ENCODE measurements at places on chromosomes 1 and 21.

DNA sequence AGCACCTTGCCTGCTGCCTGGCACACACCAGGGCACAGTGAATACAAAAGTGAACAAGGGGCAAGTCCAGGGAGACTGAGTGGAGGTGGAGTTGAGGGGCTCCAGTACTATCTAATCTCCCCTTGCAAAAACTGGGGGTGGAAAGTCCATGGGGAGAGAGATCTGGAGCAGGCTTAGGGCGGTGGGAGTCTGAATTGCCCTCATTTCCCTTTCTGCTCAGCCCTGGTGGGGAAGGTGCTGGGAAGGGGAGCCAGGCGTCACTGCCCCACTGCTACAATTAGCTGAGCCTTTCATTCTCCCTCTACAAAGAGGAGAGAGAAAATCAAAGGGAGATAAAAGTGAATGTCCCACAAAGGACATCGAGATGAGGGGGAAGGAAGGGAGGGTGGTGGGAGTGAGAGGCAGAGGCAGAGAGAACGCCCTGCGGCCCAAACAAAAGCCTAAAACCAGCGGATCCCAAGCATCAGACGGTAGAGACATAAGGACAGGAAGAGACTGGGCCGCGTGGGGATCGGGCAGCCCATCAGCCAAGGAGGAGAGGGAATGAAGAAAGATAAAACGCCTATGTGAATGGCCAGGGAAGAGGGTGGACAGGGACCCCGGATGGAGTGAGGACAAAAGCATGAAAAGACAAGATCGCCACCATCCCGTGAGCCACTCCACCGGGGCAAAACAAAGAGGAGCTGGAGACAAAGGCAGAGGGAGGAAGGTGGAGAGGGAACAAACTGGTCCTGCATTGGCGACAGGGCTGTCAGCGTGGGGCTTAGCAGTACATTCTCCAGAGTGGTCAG is 46.8 kb upstream of the SOX13 start:
- no peak for DNase-seq

DNA sequence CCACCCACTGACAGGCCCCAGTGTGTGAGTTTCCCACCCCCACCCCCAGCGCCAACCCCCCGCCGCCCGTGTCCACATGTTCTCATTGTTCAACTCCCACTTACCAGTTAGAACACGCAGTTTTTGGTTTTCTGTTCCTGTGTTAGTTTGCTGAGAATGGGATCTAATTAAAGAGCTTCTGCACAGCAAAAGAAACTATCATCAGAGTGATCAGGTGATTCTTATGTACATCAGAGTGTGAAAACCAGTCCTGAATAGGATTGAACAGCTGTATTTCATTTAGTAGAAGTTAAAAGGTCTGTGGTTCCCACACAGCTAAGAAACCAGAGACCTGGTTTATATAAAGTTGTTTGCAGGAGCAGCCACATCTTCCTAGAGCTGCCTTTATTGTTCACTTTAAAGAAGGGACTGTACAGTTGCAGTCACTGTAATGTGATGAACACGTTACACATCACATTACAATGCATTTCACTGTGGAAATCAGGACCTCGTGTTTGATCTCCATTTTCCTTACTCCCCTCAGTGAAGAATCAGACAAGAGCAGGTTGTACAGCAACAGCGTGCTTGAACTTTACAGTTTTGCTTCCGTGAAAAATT is 1.2 kb downstream of the GBP6 start:
- no peak for DNase-seq

GRCh38 chr1:110639724-110640386 is 33.7 kb upstream of the KCNA2 start:
- no peak for DNase-seq

- no peak for DNase-seq
These were observed 10.6 kb downstream of the NASP start for GRCh38 chr1:45594412-45594811.

- no peak for DNase-seq
These were observed 124.6 kb upstream of the CAMK1G start for GRCh38 chr1:209458921-209459320.

- DNase-seq, result no peak
These were observed 14.8 kb upstream of the NCMAP start for GRCh38 chr1:24540906-24541710.

- no peak for DNase-seq
These were observed 34.7 kb upstream of the SNX27 start for GRCh38 chr1:151577173-151577572.

DNA sequence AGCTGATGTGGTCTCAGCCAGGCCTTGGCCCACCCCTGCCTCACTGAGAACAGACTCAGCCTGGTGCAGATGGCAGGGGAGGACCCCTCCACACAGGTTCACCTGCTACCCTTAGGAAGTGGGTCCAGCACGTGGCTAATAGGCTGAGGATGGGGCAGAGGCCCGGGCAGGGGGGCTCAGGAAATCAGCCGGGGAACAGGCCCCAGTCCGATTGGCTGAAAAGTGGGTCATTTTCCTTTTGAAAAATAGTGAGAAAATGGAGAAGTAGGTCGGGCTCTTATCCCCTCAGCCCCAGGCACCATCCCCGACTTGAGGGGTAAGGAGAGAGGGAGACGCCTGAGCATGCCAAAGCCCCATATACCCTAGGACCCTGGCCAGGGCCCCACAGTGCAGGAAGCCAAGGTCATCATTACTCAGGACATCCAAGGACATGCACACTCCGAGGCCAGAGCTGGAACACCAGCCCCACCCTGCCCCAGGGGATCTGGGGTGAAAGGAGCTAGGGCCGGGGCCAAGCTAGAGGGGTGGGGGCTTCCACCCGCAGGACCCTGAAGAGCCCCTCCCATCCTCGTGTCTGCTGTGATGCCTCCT is 11.0 kb downstream of the DLGAP3 start:
- DNase-seq, result no peak

- DNase-seq, result no peak
These were observed 307.2 kb downstream of the HHIPL2 start for GRCh38 chr1:222240536-222241181.

GRCh38 chr1:227316456-227316855 is 1.8 kb downstream of the CDC42BPA start:
- no peak for DNase-seq

DNA sequence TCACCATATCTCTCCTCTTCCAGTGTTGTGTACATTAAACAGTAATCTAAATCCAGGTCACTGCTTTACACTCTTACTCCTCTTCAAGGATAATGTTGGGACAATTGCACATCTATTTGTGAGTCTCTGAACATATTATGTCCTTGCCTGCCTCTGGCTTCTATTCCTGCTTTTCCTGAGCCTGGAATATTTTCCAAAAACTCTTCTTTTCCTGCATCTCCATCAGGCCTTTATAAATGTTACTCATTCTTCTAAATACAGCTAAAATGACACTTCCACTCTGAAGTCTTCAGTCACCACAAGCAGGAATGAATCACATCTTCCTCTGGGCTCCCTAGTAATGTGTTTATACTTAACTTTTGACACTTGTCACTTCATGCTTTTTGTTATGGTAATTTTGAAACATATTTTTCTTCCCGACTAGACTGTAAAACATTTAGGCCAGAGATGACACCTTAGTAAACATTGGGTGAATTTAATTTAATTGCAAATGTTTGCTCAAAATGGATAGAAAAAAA is 396.0 kb downstream of the LRRIQ3 start:
- DNase-seq, result no peak

DNA sequence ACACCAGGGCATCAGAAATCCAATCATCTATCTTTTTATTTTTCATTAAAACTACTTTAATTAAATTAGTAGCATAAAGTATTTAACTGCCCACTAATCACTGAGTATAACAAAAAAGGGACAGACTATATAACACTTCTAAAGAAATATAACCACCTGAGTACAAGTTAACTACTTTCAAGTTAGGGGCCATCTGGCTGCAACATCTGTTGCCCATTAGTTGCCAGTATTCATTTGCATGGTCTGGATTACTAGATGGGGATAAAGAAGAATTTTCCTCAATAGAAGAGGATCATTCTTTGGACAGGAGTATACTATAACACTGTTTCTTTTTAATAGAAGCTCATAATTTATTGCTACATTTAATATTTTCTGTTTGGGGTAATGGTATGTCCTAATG is 446.4 kb downstream of the AMY1C start:
- DNase-seq, result no peak

GRCh38 chr1:192574073-192574472 is 1.5 kb upstream of the RGS1 start:
- no peak for DNase-seq

GRCh38 chr1:221832617-221833016 is 90.7 kb upstream of the DUSP10 start:
- no peak for DNase-seq

GRCh38 chr1:175252561-175252960 is 60.0 kb upstream of the KIAA0040 start:
- no peak for DNase-seq

GRCh38 chr1:247104965-247105364 is 809 bp upstream of the ZNF669 start:
- DNase-seq, result no peak

- DNase-seq, result no peak
These were observed 8.3 kb downstream of the IL24 start for GRCh38 chr1:206905295-206906164.

DNA sequence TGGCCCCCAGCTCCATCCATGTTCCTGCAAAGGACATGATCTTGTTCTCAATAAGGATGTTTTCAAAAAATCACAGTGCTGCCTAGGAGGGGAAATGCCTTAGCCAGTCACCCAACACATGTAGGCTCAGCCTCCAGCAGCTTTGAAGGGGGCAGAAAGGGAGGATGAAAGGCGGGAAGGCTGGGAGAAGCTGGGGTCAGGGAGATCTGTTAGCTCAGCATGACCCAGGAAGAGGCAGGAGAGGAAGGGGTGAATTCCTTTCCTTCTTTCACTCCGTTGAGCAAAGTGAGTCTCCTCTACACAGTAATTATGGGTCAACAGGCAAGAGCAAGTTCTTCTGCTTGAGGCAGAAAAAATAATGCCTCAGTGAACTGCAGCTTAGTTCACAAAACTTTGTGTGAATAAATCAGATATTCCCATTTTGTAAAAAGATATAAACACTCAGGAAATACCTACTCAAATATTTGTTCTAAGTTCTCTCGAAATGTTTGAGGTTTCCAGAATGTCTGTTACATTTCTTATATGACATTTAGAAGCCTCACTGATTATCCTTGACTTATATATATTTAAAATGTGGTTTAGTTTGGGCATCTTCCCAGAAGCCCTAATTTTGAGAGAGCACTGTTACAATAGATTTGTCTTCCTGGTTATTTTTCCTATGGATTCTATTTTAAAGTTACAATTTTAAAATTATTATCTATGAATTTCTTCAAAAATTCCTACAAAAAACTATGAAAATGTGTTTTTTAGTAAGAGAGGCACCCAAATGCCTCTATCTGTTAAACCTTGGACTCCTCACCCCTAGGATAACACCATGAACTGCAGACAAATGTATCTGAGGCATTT is 116.8 kb downstream of the KCNJ6 start:
- no peak for DNase-seq

GRCh38 chr1:210629276-210629675 is 300.6 kb downstream of the HHAT start:
- DNase-seq, result no peak

DNA sequence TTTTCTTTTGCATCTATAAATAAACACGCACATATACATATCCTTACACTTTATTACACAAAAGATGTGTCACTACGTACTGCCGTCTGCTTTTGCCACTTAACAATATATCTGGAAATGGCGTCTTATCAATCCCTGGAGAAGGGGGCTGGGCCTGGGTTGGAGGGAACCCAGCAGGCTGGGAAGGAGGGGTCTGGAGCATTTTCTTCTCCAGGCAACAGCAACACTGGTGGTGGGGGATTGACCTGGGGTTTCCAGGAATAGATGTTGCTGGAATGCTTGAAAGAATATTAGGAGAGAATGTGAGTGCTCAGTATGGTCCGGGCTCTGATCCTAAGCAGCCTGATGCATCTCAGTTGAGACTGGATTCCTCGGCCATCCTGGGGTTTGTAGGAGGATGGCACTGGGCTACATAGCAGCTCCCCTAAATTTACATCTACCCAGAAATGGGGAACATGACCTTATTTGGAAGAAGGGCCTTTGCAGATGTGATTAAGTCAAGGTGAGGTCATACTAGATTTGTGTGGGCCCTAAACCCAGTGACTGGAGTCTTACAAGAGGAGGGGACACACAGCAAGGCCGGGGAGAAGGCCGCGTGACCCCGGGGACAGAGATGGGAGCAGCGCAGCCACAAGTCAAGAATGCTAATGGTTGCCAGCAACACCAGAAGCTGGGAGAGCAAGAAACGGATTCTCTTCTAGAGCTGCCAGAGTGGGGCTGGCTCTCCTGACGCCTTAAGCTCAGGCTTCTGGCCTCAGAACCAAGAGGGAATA is 98.6 kb downstream of the SIK1 start:
- no peak for DNase-seq

- no peak for DNase-seq
These were observed 501.3 kb downstream of the NUF2 start for GRCh38 chr1:163823017-163823416.
